ENCODE measurements at places on chromosomes 6 and 20.

DNA sequence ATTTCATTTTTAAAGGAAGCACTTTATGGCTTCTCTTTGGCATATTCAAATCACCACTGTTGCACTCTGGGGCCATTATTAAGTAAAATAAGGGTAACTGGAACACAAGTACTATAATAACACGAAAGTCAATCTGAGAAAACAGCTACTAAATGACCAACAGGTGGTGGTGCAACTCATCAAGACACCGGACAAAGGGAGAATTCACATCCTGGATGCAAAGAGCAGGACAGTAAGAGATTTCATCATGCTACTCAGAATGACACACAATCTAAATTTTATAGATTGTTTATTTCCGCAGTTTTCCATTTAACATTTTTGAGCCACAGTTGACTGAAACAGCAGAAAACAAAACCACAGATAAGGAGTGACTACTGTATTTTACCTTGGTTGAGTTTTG is 27.6 kb upstream of the LY86 start:
- H3K27me3 ChIP-seq, result no peaks in the 10 kb centered on the region
- no peak for DNase-seq
- no peak overlapping the region for H3K4me3 ChIP-seq
- H3K4me1 ChIP-seq, result no peaks in the 10 kb centered on the region

GRCh38 chr6:52984247-52984646 is 10.8 kb downstream of the GSTA4 start:
- H3K27me3 ChIP-seq, result no peaks in the 10 kb centered on the region
- H3K27ac ChIP-seq, result no peak overlapping the region
- no peak for DNase-seq
- no peaks in the 10 kb centered on the region for H3K4me1 ChIP-seq

DNA sequence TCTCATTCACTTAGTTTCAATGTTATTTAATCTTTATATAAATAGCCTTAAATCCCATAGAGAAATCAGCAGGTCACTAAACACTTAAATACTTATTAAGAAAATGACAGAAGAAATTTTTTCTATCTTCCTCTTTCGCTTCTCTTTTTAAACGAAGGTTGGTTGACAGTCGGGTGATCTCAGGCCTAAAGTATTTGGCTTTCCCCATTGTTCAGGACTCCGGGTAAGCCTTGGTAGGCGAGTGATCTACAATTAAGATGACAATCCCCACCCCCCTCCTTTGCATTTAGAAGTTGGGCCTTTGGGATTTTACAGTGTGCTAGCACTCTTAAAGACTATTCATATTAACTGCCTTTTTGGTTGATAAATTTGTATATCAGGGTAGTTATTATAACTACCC is 19.7 kb upstream of the UTRN start:
- no peak overlapping the region for H3K27ac ChIP-seq
- no peak for DNase-seq
- no peaks in the 10 kb centered on the region for H3K36me3 ChIP-seq
- H3K4me3 ChIP-seq, result no peak overlapping the region
- H3K27me3 ChIP-seq, result no peaks in the 10 kb centered on the region

GRCh38 chr6:56009636-56010035 is 134.2 kb upstream of the BMP5 start:
- no peaks in the 10 kb centered on the region for H3K27me3 ChIP-seq
- H3K4me3 ChIP-seq, result no peak overlapping the region
- DNase-seq, result no peak
- H3K36me3 ChIP-seq, result no peaks in the 10 kb centered on the region

DNA sequence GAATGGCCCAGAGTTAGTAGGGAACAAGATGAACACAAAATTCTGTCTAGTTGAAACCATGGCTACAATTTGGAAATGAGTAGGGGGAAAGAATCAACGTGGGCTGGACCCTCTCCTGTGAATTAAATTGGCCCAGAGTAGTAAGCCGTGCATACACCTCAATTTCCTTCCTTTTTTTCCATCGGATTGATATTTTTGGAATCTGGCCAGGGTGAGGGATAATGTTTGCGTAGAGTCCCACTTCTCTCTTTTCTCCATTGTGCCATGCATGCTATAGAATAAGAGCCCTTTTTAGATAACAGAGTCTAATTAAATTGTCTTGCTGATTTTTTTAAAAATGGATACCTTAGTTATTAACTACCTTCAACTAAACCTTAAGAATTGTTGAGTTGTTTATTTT is 35.2 kb downstream of the XRN2 start:
- no peaks in the 10 kb centered on the region for H3K27me3 ChIP-seq
- H3K4me1 ChIP-seq, result no peaks in the 10 kb centered on the region
- no peaks in the 10 kb centered on the region for H3K36me3 ChIP-seq
- H3K4me3 ChIP-seq, result no peak overlapping the region
- no peak for DNase-seq

GRCh38 chr20:54479138-54479906 is 3.9 kb downstream of the DOK5 start:
- H3K27me3 ChIP-seq, result peaks cover 10% of the 10 kb centered on the region
- no peaks in the 10 kb centered on the region for H3K4me1 ChIP-seq
- no peak overlapping the region for H3K27ac ChIP-seq
- H3K36me3 ChIP-seq, result no peaks in the 10 kb centered on the region
- H3K4me3 ChIP-seq, result no peak overlapping the region

Measured in prostate gland (tissue), 2 donors.